Activated T-cell treated with anti-CD3 and anti-CD28 coated beads for 24 hours (primary cell): ENCODE measurements at places on chromosomes 12 and 14.

- DNase-seq, result no peak
These were observed 422.4 kb downstream of the RAD51B start for GRCh38 chr14:68241862-68242487.

GRCh38 chr12:19947344-19947743, 421.0 kb upstream of the PDE3A start:
- DNase-seq, result no peak

GRCh38 chr14:75879031-75879430, 102.8 kb downstream of the TGFB3 start:
- DNase-seq, result no peak

GRCh38 chr14:35044939-35045797, 904 bp upstream of the FAM177A1 start:
- DNase-seq, result peak; percentile 2

- no peak for DNase-seq
These were observed 19.3 kb upstream of the BICD1 start for GRCh38 chr12:32087306-32087705.
